Stimulated activated CD8-positive, alpha-beta memory T cell treated with anti-CD3 and anti-CD28 coated beads, Interleukin-12 subunit alpha, Interleukin-12 subunit beta, amount 100 ng/mL, for 4 hours (primary cell): ENCODE measurements at places on chromosomes 6 and 20.

GRCh38 chr6:135195522-135195921, 14.4 kb downstream of the MYB start:
- DNase-seq, result no peak

GRCh38 chr6:45323656-45324224, 4.4 kb upstream of the RUNX2 start:
- no peak for DNase-seq

DNA sequence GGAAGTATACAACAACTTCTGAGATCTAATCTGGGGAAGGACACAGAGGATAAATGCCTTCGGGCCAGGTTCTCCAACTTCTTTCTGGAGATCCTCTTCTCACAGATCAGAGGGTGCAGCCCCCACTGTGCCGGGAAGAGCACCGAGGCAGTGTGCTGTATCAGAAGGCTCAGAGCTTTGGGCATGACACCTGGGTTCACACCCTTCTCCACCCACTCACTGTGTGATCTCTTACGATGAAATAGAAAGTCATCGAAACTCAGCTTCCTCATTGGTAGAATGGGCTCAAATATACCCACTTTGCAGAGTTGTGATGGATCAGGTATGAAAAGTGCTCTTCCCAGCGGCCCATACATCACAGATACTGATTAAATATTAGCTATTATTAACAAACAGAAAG, 347.5 kb upstream of the SOX4 start:
- DNase-seq, result no peak

DNA sequence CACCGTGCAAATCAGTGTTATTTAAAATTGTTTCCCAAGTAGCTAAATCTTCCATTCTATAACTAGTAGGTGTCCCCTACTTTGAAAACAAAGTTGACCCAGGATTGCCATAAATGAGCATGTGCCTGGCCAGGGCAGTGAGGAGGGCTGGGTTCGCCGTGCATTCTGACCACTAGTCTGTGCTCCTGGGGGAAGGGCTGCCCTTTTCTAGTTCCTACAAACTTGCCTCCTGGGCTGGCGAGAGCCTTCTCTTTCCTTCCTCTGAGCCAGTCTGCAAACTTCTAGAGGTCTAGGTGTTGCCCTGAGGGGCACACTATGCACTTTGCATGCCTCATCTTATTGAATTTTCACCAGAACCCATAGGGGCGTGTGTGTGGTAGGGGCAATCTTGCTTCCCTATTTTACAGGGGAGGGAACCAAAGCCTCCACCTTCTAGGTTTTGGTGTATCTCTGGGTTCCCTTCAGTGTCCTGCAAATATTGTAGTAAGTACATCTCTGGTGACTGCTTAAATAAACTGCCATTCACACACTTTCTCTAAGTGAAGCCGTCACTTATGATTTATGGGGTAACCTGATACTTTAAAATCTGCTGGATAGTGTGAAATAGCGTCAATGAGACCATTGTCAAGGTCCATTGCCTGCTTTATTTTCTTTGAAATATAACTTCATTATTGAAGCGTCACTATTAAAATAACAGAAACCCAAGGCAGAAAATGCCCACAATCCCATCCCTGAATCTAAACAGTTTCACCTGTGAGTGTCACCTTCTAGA, 42.2 kb downstream of the CDH26 start:
- no peak for DNase-seq

DNA sequence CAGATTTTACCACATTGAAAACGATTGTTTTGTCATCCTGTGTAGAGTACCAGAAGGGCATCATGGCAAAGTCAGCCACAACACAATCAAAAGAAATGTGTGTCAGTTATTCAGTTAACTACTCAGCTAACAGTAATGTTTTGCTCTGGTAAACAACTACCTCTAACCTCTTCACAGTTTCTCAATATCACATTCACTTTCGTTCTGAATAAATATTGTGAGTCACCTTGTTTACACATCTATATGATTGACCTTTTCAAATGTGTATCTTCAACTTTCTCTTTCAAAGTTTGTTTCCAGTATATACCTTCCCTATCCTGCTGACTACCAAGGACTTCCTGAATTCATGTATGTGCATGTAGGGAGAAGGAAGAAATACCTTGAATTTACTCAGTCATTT, 216.6 kb upstream of the UFL1 start:
- no peak for DNase-seq

DNA sequence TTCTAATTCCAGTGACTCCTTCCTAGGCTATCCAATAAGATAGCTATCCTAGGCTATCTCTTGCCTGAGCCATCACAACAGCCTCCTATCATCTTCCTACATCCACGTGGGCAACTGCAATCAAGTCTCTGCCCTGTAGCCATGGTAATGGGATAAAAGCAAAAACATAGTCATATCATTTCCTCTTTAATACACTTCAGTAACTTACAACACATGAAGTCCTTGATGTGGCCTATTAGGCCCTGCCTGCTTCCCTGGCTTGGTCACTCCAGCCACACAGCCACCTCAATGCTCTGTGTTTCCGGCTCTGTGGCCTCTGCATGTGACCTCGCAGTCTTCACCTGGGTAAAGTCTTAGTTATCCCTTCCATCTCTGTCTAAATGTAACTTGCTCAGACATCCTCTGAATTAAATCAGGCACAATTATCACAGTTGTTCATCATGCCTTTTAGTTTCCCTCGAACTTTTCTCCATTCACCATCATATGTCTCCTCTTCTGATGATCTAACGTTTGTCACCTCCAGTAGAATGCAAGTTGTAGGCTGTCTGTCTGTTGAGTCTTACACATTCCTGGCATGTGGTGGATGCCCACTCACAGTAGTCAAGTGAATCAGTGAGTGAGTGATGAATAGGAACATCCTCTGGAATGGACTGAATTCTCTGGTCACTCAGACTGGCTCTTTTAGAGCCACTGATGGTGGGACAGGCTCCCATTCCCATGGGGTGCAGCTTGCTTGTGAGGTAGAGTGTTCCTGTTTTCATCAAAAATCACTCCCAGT, 229.4 kb downstream of the TBC1D7 start:
- DNase-seq, result no peak

DNA sequence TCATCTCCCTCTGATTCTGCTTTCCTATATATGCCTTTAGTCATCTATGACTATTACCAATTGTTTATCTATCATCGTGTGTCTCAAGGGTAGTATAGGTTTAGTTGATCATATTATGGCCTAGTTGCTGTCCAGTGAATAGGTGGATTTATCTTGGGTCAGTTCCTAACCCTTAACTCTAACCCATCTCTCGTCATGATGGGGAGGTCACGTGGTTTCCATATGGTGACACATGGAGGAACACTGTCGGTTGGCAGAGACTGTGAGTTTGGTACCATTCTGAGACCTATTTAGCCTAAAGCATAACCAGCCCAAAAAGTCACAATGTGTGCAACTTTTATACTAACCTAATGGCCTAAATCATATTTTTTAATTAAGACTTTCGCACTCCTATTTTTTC, 103.5 kb downstream of the SAMD5 start:
- DNase-seq, result no peak

DNA sequence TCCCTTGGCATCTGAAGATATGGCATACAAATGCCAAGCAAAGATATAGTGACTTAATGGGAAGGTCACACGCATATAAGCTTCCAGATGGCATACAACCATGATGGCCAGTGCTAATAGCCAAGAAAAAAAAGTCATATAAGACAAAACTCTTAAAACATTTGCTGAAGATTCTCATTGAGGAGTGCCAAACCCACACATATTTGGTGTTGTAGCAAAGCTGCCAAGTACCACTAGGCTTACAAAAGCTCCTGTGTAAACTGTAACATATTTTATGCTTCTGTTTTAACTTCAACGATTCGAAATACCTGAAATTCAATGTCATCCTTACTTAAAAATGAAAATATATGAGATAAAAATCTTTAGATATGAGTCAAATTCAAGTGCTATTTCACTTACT, 123.0 kb downstream of the HMGCLL1 start:
- DNase-seq, result no peak

- no peak for DNase-seq
Observed at GRCh38 chr20:4147319-4147718, 132.0 kb upstream of the RNF24 start.

- DNase-seq, result no peak
Observed at GRCh38 chr6:157928428-157928827, 53.2 kb upstream of the SYNJ2 start.

DNA sequence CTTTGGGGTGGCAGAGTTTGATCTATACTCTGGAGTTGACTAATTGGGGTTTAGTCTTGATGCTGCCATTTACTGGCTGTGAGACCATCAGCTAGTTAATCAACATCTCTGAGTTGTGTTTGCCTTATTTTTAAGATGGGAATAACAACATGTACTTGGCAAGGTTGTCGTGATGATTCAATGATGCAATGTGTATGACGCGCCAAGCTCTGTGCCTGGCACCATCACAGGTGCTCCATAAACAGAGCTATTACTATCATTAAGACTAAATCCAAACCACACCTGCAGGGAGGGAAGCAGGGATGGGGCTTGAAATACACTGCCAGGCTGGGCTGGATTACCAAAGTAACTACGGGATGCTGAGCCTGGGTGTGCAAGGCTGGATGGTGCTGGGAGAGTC, 60.1 kb upstream of the E2F3 start:
- no peak for DNase-seq

DNA sequence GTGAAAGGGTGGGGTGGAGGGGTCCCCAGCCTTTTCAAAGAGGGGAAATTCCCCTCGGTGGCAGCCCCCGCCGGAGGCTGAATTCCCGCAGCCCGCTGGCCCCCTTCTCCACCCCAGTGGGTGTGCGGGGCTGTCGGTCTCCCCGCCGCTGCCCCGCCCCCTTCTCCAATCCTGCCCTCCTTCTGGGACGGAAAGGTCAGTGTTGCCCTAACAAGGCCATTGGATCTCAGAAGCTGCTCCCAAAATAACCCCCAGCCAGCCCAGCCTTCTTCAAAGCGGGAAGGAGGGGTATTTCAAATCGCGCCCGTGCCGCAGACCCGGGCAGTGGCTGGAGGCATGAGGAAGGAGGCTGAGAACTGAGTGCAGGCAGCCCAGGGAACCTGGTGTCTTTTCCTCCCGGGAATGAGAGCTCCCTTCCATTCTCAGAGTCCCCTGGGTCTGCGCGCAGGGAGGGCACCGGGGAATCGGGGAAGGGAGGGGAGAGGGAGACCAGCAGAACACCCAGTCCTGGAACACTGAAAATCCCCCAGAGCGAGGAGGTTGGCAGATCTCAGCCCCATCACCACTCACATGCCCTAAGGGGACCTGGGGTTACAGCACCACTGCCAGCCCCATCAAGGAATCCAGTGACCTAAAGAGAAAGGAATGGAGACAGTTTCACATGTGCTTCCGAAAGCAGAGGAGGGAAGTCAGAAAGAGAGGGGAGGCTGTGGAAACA, at the start of gene JPH2:
TSS of gene JPH2 (minus strand) at position 135 of the 718 bp plus-strand sequence. CDS start 483 bp downstream, outside the sequence.
- no peak for DNase-seq

GRCh38 chr6:10402648-10403311, 12.1 kb downstream of the TFAP2A start:
- no peak for DNase-seq

GRCh38 chr6:15025446-15025845, 220.4 kb upstream of the JARID2 start:
- no peak for DNase-seq

DNA sequence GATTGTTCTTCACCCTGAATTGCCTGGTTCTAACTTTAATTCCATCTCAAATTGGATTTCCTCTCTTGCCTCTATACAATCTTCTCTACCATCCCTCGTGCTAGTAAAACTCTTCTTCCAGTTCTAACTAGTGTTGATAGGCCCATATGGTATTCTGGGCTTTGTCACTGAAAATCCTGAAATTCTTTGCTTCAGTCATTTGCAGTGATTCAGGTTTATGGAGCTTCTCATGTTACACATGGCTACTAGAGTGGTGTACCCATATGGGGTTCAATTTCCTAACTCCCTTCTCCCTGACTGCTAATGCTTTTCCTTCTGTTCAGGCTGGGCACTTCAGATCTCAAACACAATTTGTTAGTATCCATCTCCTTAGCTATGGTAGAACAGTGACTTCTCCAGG, 956.6 kb downstream of the KIF16B start:
- DNase-seq, result no peak

- no peak for DNase-seq
Observed at GRCh38 chr20:51354769-51355319, 187.7 kb downstream of the NFATC2 start.

GRCh38 chr6:169095153-169095552, 158.5 kb downstream of the THBS2 start:
- no peak for DNase-seq

- no peak for DNase-seq
Observed at GRCh38 chr6:61044011-61044410, 1242.0 kb downstream of the KHDRBS2 start.

- no peak for DNase-seq
Observed at GRCh38 chr20:2153326-2153725, 51.7 kb downstream of the STK35 start.

- no peak for DNase-seq
Observed at GRCh38 chr20:45408646-45409213, 641 bp downstream of the DBNDD2 start.

- no peak for DNase-seq
Observed at GRCh38 chr6:106197441-106197840, 111.3 kb downstream of the PRDM1 start.

DNA sequence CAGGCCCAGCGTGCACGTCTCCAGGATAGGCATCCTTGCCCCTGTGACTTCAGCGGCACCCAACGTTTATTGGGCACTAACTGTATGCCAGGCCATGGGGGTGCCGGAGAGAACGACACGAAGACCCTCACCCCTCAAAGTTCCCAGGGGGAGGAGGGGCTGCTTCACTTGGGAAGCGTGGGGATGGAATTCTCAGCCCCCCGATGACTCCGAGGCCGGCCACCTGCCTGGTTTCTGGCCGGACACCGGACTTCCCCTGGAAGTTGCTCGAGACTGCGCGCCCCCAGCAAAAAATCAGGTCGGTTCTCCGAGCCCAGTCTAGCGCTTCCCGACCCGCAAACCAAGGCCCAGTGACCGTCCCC, 275 bp upstream of the MAVS start:
- DNase-seq, result no peak

- DNase-seq, result no peak
Observed at GRCh38 chr20:61977419-61977786, 88.3 kb downstream of the TAF4 start.

DNA sequence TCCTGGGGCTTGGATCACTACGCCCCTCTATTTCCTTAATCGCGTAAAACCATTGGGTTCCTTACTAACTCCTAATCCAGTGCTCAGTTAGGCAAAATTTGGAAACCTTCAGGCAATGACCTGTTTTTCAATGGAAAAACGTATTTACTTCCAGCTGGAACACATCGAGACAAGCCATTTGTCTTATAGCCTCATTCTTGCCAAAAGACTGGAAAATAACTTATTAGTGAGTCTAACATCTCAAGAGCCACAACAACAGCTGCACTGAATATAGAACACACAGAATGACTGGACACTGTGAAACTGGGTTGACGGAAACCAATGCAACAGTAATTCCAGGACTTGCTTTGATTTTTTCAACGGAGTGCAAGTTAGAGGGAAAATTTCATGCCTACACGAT, 125.2 kb upstream of the MAP3K7 start:
- no peak for DNase-seq

GRCh38 chr6:35078226-35078850, 62.8 kb downstream of the TCP11 start:
- DNase-seq, result no peak
